Endodermal cell (in vitro differentiated cells): ENCODE measurements at places on chromosomes 1 and 21. TPM values are rescaled to one million over a fixed set of nuclear protein-coding genes. Genes with fewer than 3 reads are reported as not detected.

TBX15 gene
- total RNA-seq, result 0.07 and 0.09 TPM in 2 replicates

PTPN22 gene
- not detected in 2 replicates for total RNA-seq

CAMK2N1 gene
- total RNA-seq, result 6.0 to 16.2 TPM (median 13.4 TPM) in 3 replicates

WNT3A gene
- 0.46 and 0.47 TPM in 2 replicates for total RNA-seq

HPDL gene
- 10.1 and 10.4 TPM in 2 replicates for total RNA-seq

PADI1 gene
- total RNA-seq, result not detected in 3 replicates

GBP6 gene
- total RNA-seq, result not detected in 2 replicates
